ENCODE measurements at places on chromosomes 1 and 21.

GRCh38 chr1:108079440-108080025, 114.6 kb upstream of the VAV3 start:
- no peak for DNase-seq

DNA sequence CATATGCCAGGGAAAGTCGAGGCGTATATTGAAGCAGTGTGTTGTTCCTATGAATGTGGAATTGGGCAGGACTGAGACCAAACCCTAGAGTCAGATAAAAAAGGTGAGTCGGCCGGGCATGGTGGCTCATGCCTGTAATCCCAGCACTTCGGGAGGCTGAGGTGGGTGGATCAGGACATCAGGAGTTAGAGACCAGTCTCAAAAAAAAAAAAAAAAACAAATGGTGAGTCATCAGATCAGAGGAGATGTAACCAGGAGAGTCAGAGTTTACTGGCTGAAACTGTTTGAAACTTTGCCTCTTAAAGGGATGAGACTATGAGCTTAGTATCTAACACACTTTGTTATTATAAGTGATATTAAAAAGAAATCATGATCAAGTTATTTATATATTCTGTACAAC, 26.4 kb upstream of the SYCP1 start:
- DNase-seq, result no peak

- no peak for DNase-seq
These were observed 28.5 kb upstream of the CASZ1 start for GRCh38 chr1:10824821-10825540.

- no peak for DNase-seq
These were observed 22.4 kb upstream of the NPPB start for GRCh38 chr1:11880911-11881748.

- peak; percentile 41 for DNase-seq
These were observed 27.5 kb downstream of the OVGP1 start for GRCh38 chr1:111399792-111400610.

GRCh38 chr1:30444850-30445249, 278.5 kb downstream of the MATN1 start:
- no peak for DNase-seq

- DNase-seq, result no peak
These were observed 8.5 kb downstream of the UBQLN4 start for GRCh38 chr1:156045076-156045475.

GRCh38 chr1:26626994-26627393, 68.8 kb upstream of the ARID1A start:
- DNase-seq, result no peak

Measured in GM10248 (cell line).